NCI-H510A treated with DMSO at 0.1 percent for 48 hours (cell line): ENCODE measurements at places on chromosomes 7 and 10.

- DNase-seq, result no peak
Measured at GRCh38 chr7:29841926-29842701, 35.8 kb downstream of the WIPF3 start.

- no peak for DNase-seq
Measured at GRCh38 chr10:96374639-96374984, 15.8 kb upstream of the OPALIN start.

DNA sequence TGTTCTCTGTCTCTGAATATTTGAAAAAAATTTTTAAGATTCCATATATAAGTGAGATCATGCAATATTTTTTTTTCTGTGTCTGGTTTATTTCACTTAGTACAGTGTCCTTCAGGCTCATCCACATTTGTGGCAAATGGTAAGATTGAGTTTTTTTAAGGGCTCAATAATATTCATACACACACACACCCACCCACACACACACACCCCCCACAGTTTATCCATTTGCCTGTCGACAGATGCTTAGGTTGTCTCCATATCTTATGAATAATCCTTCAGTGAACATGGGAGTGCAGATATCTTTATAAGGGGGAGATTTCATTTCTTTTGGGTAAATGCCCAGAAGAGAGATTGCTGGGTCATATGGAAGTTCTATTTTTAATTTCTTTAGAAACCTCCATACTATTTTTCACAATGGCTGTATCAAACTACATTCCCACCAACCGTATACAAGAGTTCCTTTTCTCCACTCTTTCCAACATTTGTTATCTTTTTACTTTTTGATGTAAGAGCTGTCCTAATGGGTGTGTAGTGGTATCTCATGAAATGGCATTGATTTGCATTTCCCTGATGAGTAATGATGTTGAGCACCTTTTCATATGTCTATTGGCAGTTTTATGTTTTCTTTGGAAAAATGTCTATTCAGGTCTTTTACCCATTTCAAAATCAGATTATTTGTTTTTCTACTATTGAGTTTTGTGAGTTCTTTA lies 35.0 kb downstream of the AUTS2 start:
- DNase-seq, result no peak

- DNase-seq, result no peak
Measured at GRCh38 chr10:72132854-72133253, 44.5 kb upstream of the SPOCK2 start.

DNA sequence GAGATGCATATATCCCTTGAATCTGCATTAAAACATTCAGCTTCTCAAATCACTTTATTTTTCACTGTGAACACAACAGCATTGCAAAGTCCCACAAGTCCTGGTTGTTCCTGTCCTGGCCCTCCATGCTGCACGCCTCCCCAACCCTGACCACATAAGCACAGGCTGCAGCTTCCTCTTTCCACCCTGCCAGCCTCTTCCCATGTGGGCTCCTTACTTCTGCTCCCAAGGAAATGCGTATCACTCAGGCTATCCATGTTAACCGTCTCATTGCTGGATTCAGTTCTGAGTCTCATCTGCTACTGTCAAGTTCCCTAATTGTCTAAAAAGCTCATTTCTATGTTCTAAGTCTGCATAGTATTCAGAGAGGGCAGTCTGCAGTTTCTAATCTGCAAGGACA lies 89.7 kb upstream of the ZPBP start:
- no peak for DNase-seq

DNA sequence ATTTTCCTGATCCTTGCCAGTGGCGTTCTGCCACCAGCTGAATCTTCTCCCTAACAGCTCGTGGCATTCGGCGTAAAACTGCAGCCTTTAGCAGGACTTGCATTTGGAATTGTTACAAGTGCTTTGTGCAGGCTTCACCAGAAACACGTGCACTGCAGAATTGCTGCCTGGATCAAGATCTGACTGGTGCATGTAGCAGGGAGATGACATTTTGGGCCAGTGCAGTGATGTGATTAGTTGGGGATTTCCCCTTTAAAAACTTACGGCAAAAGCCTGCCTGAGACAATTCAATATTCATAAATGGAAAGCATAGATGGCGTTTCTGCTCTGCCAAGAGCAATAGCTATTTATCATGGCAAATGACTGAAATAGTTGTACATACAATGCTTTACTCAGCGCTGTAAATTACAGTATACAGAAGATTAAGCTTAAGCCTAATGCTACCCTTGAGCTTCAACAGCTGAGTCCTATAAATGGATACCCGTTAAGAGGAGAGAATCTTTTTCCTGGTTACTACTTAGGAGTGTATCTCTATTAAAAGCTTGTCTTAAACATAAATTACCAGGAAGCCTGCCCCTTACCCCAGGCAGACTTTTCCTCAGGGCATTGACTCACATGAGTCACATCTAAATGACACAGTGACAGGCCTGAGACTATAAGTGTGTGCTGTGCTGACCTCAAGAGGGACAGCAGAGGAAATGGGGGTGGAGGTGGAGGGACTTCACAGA lies 106.3 kb downstream of the ATXN7L1 start:
- no peak for DNase-seq

GRCh38 chr10:62911210-62911963 lies 95.2 kb upstream of the EGR2 start:
- DNase-seq, result no peak

- DNase-seq, result no peak
Measured at GRCh38 chr10:354901-355617, 219.8 kb downstream of the ZMYND11 start.

GRCh38 chr10:123614888-123615287 lies 51.3 kb upstream of the GPR26 start:
- DNase-seq, result no peak

- DNase-seq, result no peak
Measured at GRCh38 chr10:4291990-4292389, 507.0 kb upstream of the KLF6 start.

DNA sequence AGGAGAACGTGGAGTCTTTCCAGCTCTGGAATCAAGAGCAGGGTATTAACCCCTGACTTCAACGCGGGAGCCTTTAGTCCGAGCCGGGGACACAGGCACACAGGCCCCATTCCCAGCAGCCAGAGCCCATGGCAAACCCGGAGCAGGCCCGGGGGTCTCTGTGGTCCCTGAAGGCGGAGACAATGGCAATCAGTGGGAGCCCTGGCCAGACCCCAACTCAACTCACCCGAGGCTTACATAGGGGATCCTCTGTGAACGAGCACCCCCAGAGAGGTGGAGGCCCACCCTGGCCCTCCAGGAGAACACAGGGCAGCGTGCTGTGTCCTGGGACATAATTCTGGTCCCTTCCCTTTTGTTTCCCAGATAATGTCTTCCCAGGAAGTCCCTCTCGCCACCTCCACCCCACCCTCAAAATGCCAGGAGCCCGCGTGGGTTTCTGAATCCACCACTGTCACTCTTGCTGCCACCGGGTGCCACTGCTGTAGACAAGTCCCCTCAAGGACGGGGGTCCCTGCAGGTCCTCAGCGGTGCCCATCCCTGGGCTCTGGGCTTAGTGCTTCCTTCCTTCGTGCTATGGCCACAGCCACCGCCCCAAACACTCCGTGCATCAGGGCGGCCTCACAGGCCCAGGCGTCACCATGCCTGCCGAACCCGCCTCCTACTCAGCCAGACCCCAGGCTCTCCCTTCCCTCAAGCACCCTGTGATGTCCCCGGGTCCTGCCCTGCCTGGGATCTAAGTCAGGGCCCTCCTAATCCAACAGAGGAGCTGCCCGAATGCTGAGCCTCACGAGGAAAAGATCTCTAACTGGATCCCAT lies 28.6 kb upstream of the PPP2R2D start:
- no peak for DNase-seq

GRCh38 chr10:127055263-127055662 lies 141.1 kb downstream of the INSYN2A start:
- DNase-seq, result no peak
